Glutamatergic neuron (in vitro differentiated cells): ENCODE measurements at places on chromosomes 6 and 20. TPM values are rescaled to one million over a fixed set of nuclear protein-coding genes. Genes with fewer than 3 reads are reported as not detected.

The FAM162B gene
- total RNA-seq = not detected

The ADGRF4 gene
- total RNA-seq = not detected

The DDR1 gene
- total RNA-seq = 120 TPM

GRCh38 chr6:5439749-5440148, 178.4 kb downstream of the FARS2 start:
- DNase-seq = no peak

DNA sequence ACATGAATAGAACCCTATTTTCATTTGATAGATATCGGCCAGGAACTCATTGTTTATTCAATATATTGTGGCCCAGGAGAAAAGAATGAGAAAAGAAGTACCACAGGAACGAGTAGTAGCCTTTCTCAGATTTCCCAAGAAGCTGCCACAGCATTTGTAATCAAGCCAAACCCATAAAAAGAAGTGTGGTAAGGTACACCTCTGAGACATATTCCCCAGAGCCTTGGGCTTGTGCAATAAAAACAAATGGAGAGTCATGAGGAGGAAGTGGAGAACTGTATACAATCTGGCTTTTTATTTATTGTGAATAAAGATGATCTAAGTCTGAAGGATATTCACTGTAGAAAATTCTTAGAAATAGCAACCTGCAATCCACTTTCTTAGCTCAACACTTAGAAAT, 36.7 kb downstream of the KIF6 start:
- no peak for DNase-seq

GRCh38 chr6:16206595-16207037, 31.8 kb upstream of the GMPR start:
- peak; percentile 57 for DNase-seq

- DNase-seq = no peak
These were observed 44.3 kb downstream of the TPD52L1 start for GRCh38 chr6:125197795-125198269.

DNA sequence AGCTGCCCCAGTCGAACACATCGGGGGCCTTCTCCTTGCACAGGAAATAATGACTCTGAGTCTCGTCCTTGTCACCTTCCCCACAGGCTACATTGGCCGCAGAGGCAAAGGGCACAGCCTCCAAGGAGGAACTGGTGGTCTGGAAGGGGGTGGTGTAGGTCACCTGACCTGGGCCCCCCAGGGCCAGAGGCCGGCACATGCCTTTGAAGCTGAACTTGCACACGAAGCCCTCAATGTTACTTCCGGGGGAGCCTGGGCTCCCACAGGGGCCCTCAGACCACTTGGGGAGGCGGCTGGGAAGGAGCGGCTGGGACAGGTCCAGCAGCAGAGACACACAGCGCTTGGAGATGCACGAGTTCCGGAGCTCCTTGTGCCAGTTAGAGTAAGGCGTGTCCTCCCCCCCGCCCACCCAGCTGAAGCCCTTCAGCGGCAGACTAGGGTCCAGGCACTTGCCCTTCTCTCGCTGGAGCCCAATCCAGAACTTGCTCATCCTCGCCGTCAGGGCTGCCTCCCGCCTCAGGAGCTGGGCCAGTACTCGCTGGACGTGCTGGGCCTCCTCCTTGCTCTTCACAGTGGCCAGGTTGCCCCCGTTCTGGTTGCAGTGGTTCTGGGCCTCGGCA, 578 bp downstream of the CD93 start:
- DNase-seq = no peak
